ENCODE measurements at places on chromosomes 1 and 21.

GRCh38 chr1:23759277-23759676 is 16.0 kb downstream of the ELOA start:
- no peak for DNase-seq

- peak; percentile 75 for DNase-seq
Observed at GRCh38 chr1:56831871-56832693, 12.9 kb upstream of the FYB2 start.

- DNase-seq, result no peak
Observed at GRCh38 chr1:46816930-46817329, 18.1 kb downstream of the CYP4B1 start.

- DNase-seq, result peak; percentile 22
Observed at GRCh38 chr21:41477641-41478318, 30.2 kb downstream of the TMPRSS2 start.

GRCh38 chr1:218262259-218262658 is 22.8 kb upstream of the RRP15 start:
- no peak for DNase-seq

Measured in neural crest cell (in vitro differentiated cells).